ENCODE measurements at places on chromosomes 7 and 10.

DNA sequence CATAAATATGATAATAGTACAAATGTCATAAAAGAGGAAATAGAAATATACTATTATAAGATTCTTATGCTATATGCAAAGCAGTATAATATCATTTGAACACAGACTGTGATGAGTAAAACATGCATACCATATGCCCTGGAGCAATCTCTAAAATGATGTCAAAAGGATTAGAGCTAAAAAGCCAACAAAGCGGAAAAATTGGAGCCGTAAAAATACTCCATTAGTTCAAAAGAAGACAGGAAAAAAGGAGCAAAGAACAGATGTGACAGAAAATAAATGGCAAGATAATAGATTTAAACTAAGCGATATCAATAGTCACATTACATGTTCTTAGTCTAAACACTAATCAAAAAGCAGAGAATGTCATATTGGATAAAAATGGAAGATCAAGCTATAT lies 191.0 kb upstream of the PLPP4 start:
- no peak for DNase-seq

DNA sequence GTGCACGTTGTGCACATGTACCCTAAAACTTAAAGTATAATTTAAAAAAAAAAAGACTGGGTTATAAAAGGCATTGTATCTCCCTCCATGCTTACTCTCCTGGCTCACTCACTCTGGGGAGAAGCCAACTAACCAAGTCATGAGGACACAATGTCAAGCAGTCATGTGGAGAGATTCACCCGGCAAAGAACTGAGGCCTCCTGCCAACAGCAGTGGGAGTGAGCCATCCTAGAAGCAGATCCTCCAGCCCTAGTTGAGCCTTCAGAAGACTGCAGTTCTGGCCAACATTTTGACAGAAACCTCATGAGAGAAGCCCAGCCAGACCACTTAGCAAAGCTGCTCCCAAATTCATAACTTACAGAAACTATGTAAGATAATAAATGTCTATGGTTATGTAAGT lies 521.7 kb upstream of the FZD8 start:
- DNase-seq = no peak

- no peak for DNase-seq
Observed at GRCh38 chr7:91285696-91286355, 21.6 kb downstream of the FZD1 start.

DNA sequence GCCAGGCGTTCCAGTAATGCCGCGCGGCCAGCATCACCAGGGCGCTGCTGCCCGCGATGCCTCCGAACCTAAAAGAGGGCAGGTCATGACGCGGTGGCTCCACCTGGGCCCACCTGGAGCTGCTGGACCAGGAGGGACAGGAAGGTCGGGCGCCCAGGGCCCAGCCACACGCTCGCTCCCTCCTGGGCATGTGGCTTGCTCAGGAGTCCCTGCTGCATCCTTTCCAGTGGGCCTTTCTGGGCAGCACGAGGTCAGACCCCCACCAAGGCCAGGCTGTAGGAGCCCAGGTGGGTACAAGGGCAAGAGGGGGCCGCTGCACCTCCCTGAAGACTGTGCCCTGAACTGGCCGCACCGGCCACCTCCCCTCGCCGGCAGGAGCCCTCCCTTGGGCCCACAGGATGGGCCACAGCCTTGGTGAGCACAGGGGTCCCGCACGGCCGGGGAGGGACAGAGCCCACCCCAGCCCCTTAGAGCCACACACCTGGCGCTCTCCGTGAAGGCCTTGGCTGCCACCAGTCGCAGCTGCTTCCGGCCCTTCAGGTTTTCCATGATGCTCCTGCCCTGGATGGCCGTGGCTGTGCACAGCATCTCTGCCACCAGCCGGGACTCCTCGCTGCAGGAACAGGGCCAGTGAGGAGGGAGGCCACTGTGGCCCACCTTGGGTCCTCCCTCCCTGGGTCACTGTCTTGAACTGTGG lies 43.2 kb downstream of the CFAP46 start:
- no peak for DNase-seq

- DNase-seq = no peak
Observed at GRCh38 chr10:129899276-129900130, 64.6 kb downstream of the EBF3 start.

DNA sequence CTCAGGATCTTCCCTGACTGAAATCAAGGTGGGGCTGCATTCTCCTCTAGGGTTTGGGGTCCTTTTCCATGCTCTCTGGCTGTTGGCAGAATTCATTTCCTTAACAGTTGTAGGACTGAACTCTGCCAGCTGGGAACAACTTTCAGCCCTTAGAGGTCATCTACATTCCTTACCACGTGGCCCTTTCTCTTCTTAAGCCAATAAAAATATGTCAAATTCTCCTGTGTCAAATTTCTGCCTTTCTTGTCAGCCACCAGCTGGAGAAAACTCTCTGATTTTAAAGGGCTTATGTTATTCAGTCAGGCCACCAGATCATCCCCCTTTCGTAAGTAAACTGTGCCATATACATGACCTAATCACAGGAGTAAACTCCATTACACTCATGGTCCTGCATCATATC lies 95.3 kb upstream of the IL6 start:
- DNase-seq = no peak

GRCh38 chr7:117772421-117772820 lies 100.8 kb downstream of the CTTNBP2 start:
- no peak for DNase-seq

DNA sequence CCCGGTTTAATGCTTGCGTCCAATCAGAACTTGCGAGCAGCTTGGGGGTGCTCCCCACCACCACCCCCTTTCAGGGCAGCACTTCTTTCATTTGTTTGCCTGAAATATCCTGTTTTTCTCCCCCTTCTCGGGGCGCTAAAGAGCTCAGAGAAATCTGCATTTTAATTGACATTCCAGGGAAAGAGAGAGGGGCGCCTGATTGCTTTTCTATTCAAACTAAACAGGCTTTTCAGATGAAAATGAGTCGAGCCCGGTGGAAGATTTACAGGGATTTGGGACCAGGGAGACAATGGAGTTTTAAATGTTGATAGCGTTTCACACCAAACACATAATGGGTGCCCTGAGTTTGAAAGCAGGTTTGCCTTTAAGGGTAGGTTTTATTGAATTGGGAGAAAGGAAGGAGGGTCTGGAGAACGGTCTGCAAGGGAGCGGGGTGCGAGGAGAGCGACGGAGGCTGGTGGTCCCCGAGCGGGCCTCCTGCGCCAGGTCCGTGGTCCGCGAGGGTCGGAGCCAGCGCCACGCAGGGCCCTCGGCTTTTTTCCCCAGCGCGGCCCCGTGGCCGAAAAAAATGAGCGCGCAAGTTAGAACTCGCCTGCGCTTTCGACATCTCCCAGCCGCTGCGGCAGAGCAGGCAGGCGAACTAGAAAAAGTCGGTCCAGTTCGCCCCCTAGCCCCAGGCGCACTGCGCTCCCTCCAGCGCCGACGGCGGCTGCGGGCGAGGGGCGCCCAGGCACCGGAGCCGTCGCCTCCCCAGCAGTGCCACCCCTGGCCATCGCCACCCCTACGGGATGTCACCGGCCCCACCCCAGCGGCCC lies 1.3 kb downstream of the FGFR2 start:
- no peak for DNase-seq

- DNase-seq = peak; percentile 76
Observed at GRCh38 chr7:2941216-2941859, 97.2 kb upstream of the GNA12 start.

DNA sequence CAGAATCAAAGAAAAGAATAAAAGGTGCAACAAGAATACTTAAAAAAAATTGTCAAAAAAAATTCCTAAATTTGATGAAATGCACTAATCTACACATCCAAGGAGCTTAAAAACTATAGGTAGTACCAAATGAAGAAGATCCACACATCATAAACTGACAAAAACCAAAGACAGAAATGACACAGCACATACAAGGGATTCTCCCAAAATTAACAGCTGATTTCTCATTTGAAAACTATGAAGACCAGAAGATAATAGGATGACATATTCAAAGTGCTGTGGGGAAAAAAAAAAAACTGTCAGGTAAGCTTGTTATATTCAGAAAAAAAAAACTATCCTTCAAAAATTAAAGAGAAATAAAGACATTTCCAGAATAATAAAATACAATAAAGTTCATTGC lies 618.2 kb downstream of the TNS3 start:
- no peak for DNase-seq

DNA sequence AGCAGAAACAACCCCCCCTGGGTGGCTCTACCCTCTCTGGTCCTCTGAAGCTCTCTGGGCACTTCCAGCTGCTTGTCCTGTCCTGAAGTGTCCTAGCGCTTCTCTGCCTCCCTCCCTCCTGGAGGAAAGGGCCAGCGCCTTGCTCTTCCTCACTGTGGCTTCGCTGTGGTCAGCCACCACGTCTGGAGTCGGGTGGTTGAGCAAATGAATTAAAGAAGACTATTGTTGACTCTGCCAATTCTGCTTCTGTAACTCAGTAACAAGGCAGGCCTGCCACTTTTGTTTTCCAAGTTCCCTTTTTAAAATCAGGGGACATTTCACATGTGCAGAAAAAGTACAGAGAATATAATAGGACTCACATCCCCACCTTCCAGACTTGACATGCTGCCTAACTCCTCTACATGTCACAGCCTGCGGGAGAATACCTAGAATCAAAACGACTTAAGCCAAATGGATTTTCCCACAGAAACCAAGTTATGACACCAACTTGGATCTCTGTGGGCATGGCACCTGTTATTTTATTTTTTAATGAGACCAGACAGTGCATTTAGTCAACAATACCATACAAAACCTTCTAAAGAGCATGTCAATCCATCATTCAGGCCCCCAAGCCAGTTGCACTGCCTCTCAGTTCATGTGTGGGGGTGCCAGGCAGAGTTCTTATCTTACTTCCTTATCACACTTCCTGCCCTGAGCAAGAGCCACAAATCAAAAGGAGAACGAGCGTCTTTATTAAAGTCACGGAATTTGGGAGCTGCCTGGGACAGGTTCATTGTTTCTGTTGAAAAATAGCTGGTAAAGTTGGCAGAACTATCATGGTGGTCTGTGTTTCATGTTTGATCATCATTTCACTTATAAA lies 6.8 kb downstream of the FFAR4 start:
- DNase-seq = peak; percentile 9

DNA sequence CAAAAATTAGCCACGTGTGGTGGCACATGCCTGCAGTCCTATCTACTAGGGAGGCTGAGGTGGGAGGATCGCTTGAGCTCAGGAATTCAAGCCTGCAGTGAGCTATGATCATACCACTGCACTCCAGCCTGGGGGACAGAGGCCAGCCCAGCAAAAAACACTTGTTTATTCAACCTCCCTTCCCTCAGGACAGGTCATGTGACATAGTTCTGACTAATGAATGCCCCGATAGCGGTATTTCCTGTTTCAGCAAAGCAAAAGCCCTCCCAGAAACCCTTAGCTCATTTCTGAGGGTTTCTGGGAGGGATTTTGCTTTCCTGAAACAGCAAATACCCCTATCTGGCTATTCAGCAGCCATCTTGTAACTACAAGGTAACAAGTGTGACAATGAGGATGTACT lies 157.1 kb downstream of the GATA3 start:
- DNase-seq = no peak

DNA sequence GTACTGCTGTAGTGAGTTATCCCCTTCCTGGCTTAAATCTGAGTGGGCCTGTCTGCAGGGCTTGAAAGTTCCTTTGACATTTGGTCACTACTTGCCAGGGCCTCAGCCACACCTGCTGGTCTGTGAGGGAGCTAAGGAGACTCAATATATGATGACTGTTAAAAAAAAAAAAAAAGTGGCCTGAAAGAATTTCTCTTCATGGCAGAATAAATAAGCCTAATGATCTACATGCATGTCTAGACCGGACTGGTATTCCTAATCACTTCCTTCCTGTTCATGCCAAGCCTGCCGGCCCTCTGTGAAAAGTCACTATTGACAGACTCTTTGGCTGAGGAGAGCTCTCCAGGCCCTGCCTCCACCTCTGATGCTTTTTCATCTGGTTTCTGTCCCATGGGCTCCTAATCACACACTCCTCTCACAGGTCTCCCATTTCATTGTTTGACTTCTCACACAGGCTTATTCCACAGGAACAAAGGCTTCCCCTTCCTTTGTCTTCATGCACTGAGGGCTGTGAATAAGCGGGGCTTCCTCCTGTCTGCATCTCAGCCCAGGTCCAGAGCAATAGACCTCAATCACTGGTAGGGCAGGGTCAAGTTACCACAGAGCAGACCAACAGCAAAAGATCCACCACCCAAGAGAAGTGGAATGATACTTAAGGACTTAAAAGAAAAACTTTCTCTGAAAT lies 99.1 kb upstream of the SEC61G start:
- DNase-seq = no peak

- no peak for DNase-seq
Observed at GRCh38 chr10:60397792-60398191, 8.1 kb upstream of the ANK3 start.

DNA sequence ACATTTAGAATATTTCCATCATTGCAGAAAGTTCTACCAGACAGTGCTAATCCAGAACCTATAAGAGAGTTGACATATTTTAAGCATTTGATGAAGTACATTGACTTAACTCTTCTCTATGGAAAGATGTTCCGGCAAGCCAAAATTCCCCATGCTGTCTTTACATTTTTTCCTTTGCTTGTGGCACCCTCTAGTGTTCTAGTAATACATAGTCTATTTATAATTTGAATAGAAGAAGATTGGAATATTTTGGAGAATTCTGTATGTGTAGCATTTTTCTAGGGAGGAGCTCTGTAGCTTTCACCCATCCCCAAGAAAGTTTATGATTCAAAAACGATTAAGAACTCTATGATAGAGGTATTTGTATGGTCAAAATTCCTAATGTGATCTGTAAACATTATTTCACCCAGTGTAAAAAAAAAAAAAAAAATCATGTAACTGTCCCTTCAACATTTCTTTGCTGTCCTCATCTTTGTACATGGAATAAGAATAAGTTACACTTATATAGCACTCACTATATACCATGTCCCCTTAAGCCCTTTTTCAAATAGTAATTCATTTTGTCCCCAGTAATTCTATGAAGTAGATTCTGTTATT lies 33.2 kb downstream of the NRF1 start:
- DNase-seq = peak; percentile 27

DNA sequence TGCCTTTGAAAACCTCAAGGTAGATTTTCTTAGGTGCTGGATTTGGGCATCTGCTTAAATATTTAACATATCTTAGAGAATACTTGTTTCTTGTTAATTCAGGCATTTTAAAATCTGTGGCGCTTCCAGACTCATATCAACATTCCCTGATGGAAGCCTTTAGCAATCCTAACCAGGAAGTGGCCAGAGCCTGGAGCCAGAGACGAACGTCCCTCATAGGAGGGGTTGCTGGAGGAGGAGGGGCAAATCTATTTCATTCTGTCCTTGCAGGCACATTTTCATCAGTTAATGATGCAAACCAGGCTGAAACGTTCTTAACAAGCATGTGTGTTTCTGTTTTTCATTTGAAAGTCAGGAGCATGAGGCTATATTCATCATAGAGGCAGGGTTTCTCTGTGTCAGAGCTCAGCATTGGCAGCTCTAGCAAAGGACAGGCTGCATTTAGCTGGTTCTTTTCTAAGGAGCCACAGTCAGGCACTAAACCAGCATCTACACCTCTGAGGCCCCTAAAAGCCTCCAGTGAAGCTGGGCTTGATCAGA lies 17.8 kb upstream of the IFIT2 start:
- DNase-seq = no peak

GRCh38 chr7:124060528-124060927 lies 27.7 kb upstream of the TMEM229A start:
- no peak for DNase-seq

Data from bone marrow (tissue), 2 donors.